ENCODE measurements at places on chromosomes 2 and 18.

DNA sequence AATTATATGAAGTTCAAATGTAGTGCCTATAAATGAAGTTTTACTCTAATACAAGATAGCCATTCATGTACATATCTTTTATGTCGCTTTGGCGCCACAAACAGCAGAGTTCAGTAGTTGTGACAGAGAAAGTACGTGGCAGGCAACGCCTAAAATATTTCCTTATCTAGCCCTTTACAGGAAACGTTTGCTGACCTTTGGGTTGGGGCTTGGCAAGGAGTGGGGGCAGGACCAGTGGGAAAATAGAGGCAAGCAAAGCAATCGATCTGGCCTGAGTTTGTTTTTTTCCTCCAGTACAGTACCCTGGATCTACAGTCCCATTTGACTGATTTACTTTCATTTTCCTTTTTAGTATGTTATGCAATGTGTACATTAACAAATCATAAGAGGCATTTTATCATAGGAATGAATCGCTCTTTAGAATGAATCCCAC lies 13.1 kb downstream of the CCDC68 start:
- peak; percentile 1 for DNase-seq

GRCh38 chr2:68206793-68207192 lies 45.5 kb downstream of the PPP3R1 start:
- DNase-seq = no peak

DNA sequence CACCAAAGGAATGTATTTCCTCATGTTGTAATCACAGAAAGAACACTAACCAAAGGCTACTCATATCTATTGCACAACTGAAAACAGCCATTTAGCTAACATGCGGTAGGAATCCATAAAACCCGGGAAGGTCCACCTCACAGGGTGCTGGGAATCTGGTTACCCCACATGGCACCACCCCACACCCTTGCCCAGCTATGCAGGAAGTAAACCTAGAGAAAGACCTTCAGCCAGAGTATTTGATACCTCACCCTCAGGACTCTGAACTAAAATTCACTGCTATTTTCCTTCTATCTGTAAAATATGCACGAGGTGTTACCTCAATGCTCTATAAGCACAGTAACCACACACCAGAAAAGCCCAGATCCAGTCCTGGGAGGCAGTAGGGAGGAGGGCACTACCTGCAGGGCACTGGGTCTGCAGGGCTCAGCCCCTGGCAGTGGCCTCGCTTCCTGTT lies 45.8 kb downstream of the PTPN2 start:
- DNase-seq = no peak

- no peak for DNase-seq
Observed at GRCh38 chr2:60439219-60439974, 114.1 kb downstream of the BCL11A start.

- DNase-seq = no peak
Observed at GRCh38 chr2:218026676-218027425, 24.1 kb upstream of the TNS1 start.

GRCh38 chr2:149040451-149040850 lies 2.0 kb downstream of the LYPD6B start:
- peak; percentile 52 for DNase-seq

GRCh38 chr2:72985891-72986683 lies 68.8 kb downstream of the EMX1 start:
- no peak for DNase-seq

- no peak for DNase-seq
Observed at GRCh38 chr2:231883468-231883881, 42.7 kb downstream of the NPPC start.

DNA sequence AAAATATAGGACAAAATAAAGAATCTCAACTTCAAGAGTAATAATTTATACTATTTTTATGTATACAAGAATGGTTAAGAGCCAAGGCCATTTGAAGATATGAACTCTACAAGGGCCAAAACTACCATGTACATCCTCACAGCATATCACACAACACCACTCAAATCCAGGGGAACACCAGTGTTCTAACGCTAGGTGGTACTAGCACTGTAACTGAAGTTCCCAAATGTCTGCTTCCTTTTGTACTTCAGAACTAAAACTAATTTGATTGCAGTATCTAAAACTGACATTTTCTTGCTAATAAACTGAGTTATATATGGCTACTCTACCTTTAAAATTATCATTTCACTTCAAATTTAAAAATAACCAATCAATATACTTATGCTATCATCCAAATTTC lies 47.0 kb downstream of the REV1 start:
- no peak for DNase-seq

- no peak for DNase-seq
Observed at GRCh38 chr2:205539603-205540002, 142.7 kb upstream of the NRP2 start.

- no peak for DNase-seq
Observed at GRCh38 chr2:121524685-121525425, 5.8 kb upstream of the RNU4ATAC start.

- DNase-seq = no peak
Observed at GRCh38 chr2:26164641-26165211, 8.2 kb upstream of the GAREM2 start.

DNA sequence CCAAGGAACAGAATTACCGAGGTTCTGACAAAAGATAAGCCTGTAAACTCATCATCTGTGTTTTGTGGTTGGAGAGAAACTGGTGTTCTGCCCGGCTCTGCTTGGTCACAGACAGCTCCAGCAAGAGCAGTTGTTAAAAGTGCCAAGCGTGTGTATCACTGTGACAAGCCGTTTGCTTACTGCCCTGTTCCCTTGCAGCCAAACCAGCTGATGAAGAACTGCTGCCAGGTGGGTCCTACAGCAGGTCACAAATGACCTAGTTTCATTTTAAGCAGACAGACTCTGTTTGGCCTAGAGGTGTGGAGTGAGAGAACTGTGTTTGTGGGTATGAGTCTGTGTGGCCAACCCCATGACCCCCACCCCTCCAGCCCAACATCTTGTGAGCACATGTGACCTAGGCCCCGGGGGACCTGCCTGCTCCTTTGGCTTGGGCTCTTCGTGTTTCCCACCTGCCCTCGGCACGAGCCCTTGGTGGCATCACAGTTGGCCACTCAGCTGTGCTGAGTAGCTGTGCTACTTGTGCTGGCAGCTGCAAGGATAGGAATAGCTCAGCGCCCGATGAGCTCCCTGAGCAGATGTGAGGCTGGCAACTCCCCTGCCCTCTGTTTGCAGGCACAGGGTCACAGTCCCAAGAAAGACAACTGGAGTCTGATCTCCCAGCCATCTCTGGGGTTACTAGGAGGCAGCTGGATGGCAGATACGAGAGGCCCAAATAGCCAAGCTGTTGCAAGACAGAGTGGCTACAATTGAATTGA lies 9.7 kb downstream of the OXER1 start:
- no peak for DNase-seq

GRCh38 chr2:174033163-174033550 lies 68.0 kb upstream of the SP3 start:
- no peak for DNase-seq

DNA sequence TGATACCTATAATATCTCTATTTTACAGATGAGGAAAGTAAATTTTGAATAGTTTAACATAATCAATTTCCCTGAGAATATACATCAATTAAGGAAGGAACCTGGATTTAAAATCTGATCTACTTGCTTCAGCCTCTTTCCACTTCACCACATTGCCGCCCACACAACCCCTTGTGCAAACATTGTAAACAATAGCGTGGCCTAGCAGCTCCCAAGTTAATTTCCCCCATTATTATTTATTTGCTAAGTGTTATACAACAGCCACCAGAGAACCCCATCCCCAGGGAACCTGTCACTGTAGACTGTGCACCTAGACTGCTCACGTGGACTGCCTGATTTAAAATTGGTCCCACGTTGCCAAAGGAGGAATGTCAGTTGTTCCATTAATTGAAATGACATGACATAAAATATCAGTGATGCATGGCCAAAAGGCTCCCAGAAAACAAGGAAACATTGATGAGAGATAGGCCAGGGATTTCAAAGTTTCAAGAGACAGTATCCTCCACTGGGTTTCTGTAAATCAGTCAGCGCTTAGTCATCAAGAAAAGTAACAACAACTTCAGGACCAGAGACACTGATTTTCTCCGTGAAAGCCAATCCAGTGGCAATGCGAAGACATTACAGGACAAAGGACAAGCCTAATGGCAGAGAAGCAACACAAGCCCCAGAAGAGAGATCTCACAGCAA lies 41.3 kb downstream of the SCG2 start:
- no peak for DNase-seq

DNA sequence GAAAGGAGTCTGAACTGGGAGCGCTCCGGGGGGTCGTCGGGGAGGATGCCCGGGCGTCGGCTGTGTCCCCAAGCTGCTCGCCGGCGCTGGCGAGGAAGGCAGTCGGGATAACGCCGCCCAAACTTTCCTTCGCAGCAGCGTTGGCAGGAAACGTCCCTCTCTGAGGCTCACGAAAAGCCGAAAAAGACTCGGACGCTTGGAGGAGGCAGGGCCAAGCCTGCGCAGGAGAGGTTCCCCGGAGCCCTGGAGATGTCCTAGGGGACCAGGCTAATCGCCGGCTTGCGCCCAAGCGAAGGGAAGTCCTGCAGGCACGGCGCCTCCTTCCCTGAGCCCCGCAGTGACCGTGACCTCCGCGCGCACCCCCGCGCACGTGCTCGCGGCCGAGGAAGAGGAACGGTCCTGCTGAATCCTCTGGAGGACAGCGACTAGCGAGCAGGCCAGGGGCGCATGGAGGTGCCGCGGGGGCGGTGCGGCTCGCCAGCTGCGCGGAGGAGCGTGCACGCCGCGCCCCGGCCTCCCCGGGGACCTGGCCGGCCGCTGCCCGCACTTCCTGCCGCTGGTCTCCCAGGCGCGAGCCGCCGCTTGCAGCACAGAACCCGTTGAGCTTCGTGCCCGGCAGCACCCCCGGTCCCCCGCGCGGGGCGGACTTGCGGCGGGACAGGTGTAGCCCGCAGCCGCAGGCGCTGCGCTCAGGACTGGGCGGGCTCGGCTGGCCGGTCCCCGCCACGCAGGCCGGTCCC lies at the start of gene SH3RF3:
TSS of gene SH3RF3 (plus strand) at position 590 of the 740 bp plus-strand sequence.
- peak; percentile 9 for DNase-seq

GRCh38 chr2:157934684-157935377 lies 58.7 kb upstream of the ACVR1 start:
- no peak for DNase-seq

GRCh38 chr2:11343368-11343649 lies 1.1 kb downstream of the ROCK2 start:
- no peak for DNase-seq

- no peak for DNase-seq
Observed at GRCh38 chr18:66419400-66419799, 184.5 kb downstream of the CDH19 start.

DNA sequence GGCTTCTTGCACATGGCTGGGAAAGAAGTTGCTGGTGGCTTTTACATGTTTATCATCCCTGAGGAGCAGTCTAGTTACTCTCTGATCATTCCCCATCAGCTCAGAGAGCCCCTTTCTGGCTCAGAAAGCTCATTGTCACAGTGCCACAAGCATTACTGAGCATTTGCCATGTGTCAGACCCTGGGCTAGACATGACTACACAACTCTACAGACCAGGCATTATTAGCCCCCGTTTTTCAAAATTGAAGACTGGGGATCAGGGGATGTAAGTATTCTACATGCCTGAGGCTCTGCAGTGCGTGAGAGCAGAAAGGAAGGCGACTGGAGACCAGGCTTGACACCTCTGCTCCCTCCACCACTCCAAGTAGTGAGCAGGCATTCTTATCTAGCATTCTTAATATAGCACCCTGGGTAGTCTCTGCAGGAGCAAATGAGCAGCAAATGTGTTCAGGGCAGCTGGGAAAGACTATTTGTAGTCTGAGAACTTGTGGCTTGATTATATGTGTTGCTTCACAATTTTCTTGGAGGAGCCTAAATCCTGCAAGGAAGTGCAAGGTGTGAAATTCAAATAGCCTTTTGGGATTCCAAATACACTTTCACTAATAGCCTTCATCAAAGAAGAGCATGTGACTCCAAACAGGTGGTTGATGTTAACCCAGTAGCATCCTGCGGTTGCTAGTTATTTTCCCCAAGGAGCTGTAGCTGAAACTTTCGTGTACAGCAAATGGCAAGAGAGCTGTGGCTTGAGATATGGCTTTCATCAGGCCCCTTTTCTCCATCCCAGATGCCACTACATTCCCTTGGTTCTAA lies 143.2 kb downstream of the DDX1 start:
- DNase-seq = no peak

DNA sequence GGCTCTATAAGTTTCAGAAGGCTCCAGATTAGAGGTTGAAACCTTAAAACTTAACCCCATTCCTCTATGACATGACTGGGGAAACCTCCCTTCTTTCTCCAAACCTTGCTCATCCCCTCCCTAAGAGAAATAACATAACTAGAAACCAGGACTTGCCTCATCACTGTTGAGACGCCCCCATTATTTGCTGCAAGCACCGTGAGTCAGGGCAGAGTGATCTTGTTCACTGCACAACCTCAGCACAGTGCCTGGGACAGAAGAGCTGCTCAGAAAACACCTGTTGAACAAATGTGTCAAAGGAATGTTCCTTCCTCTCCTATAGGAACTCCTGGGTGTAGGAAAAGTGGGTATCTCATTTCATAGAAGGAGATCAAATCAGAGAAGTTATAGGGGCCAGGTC lies 132.7 kb upstream of the CTAGE1 start:
- DNase-seq = no peak

DNA sequence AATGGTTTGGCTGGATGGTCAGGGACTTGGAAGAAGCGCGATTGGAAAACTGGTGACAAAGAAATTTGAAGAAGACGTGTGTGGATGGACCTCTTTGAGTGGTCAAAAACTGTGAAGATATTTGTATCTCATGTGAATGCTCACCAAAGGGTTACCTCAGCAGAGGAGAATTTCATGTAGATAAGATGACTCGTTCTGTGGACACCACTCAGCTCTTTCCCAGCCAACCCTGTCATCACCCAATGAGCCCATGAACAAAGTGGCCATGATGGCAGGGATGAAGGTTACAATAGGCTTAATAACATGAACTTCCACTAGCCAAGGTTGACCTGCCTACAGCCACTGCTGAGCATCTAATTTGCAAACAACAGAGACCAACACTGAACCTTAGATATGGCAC lies 248.3 kb downstream of the KCNE4 start:
- DNase-seq = no peak

- DNase-seq = no peak
Observed at GRCh38 chr18:75785206-75785605, 357.7 kb upstream of the SMIM21 start.

GRCh38 chr2:218879776-218880101 lies 913 bp upstream of the WNT10A start:
- DNase-seq = no peak

- no peak for DNase-seq
Observed at GRCh38 chr18:78784861-78785260, 194.8 kb upstream of the SALL3 start.

DNA sequence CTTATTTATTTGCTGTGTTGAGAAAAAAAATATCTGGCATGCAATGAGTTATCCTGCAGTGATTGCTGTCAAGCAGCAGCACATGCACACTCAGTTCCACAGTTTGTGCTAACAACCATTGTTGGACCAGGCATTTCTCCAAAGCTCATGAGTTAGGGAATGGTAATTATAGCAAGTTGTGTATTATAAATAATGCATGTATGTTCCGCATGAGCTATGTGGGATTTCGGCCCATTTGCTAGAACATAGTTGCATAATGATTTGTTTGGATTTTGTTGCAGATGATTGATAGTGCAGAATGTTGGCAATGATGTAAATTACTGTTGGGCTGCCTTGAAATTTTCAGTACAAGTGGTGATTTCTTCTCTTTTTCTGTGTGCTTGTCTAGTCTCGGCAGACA lies 10.7 kb downstream of the KCNJ3 start:
- DNase-seq = no peak

- no peak for DNase-seq
Observed at GRCh38 chr2:239378918-239379640, 21.7 kb downstream of the HDAC4 start.

- no peak for DNase-seq
Observed at GRCh38 chr18:54777118-54777791, 51.0 kb upstream of the RAB27B start.

GRCh38 chr2:231227310-231228162 lies 29.1 kb downstream of the ARMC9 start:
- DNase-seq = peak; percentile 18

Measured in activated CD4-positive, alpha-beta T cell treated with anti-CD3 and anti-CD28 coated beads for 24 hours (primary cell).